Glutamatergic neuron (in vitro differentiated cells): ENCODE measurements at places on chromosomes 2 and 18. TPM values are rescaled to one million over a fixed set of nuclear protein-coding genes. Genes with fewer than 3 reads are reported as not detected.
A peak's percentile ranks its signal among the peaks of the same experiment; 100 is the strongest.

DNA sequence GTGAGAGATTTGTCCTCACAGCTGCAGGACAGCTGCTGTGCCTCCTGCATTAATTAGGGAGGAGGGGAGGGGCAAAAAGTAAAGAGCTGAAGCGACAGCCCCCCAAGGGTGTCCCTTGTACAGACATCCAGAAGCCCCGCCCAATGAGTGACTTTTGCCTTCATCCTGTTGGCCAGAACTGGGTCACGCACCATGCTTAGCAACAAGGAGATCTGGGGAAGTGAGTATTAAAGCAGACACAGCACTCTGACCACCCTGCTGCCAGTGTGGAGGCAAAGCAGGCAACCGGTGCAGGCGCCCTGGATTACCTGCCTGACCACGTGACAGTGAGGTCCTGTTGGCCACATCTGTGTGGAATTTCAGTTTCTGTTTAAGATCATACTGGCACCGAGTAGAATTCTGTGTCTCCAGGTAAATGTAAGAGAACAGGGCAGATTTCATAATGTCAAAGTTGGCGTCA, 21.5 kb upstream of the BIN1 start:
- peak overlapping the region; percentile 36 for H3K27ac ChIP-seq
- peaks cover 9% of the 10 kb centered on the region for H3K4me1 ChIP-seq
- peaks cover 3% of the 10 kb centered on the region for H3K27me3 ChIP-seq
- no peak overlapping the region for H3K4me3 ChIP-seq
- DNase-seq: no peak

DNA sequence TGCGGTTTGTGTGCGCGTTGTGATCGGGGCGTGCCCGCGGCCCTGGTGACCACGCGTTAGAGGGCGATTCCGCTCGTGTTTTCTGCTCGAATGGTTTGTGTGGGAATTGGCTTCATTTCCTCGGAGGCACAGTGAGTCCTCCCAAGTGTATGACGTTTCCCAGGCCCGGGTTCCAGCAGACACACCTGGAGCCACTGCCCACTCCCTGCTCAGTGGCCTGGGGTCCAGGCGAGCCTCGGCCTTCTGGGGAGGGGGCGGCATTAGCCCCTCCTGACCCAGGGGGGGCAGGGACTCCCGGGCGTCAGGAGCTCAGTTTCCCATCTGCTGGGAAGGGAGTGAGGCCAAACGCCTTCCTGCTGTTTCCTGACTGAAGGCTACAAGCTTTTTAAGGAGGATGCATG, 92.1 kb downstream of the NFATC1 start:
- DNase-seq: no peak
- H3K27ac ChIP-seq: no peak overlapping the region
- H3K4me3 ChIP-seq: no peak overlapping the region

- no peak for DNase-seq
- no peaks in the 10 kb centered on the region for H3K36me3 ChIP-seq
- H3K27me3 ChIP-seq: peaks cover 14% of the 10 kb centered on the region
- H3K27ac ChIP-seq: peak overlapping the region; percentile 76
- peak overlapping the region; percentile 45 for H3K4me3 ChIP-seq
Measured at GRCh38 chr2:207148020-207148419, 17.7 kb downstream of the KLF7 start.

GRCh38 chr2:11535899-11536344, 2.1 kb downstream of the GREB1 start:
- peaks cover 31% of the 10 kb centered on the region for H3K4me1 ChIP-seq
- peak overlapping the region; percentile 7 for H3K4me3 ChIP-seq
- DNase-seq: peak; percentile 36
- peak overlapping the region; percentile 71 for H3K27ac ChIP-seq
- H3K36me3 ChIP-seq: no peaks in the 10 kb centered on the region

DNA sequence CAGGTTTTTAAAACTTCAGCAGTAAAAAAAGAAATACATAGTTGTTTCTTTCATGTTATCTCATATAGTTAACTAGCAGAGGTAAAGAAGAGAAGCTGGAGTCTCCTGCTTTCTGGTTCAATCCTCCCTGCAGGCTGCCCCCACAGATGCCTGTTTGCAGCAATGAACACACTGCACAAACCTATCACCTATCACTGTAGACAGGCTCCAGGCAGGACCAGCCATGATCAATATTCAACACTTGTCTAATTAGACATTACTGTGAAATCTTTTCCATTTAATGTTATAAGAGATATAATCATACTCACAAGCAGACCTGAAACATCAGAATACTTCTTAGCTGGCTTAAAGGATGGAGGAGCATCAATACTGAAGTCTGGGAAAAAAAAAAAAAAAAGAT, 19.8 kb downstream of the INO80C start:
- no peak overlapping the region for H3K4me3 ChIP-seq
- no peaks in the 10 kb centered on the region for H3K27me3 ChIP-seq
- no peaks in the 10 kb centered on the region for H3K36me3 ChIP-seq
- DNase-seq: no peak
- H3K4me1 ChIP-seq: peaks cover 18% of the 10 kb centered on the region

- no peaks in the 10 kb centered on the region for H3K27me3 ChIP-seq
- H3K36me3 ChIP-seq: no peaks in the 10 kb centered on the region
- no peak overlapping the region for H3K27ac ChIP-seq
- H3K4me3 ChIP-seq: no peak overlapping the region
- no peaks in the 10 kb centered on the region for H3K4me1 ChIP-seq
- DNase-seq: no peak
Measured at GRCh38 chr2:107932488-107932887, 53.8 kb upstream of the SLC5A7 start.

DNA sequence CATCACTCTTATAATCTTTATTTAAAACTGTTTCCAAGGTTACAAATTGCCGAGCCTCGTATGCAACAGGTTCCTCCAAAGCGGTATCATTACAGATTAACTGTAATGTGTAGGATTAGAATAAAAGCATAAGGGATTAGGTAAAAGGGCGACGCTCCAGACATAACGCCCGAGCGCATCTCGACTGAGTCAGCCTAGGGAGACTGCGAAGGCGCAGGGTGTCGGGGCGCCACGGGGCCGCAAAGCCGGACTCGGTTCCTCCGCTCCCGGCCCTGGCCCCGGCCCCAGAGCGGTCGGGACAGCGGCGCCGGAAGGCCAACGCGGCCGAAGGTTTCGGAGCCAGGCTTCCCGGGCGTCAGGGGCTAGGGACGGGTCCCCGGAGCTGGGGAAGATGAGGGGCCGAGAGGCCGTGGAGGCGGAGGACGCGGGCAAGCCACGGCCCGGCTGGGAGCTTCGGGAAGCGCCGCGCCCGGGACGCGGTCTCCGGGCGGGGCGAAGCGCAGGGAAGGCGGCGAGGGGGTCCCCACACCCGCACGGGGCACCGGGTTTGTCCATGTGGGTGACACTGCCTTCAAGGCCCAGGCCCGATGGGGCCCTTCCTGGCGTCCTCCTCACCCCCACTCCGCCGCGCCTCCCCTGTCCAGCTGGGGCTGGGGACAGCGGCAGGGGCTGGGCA, 12.9 kb upstream of the SIX3 start:
- H3K27ac ChIP-seq: no peak overlapping the region
- peaks cover 49% of the 10 kb centered on the region for H3K27me3 ChIP-seq
- H3K36me3 ChIP-seq: no peaks in the 10 kb centered on the region
- H3K4me1 ChIP-seq: peaks cover 9% of the 10 kb centered on the region

- peaks cover 2% of the 10 kb centered on the region for H3K27me3 ChIP-seq
- no peaks in the 10 kb centered on the region for H3K36me3 ChIP-seq
- no peak overlapping the region for H3K4me3 ChIP-seq
- DNase-seq: no peak
Measured at GRCh38 chr2:128372621-128373341, 54.1 kb upstream of the HS6ST1 start.

DNA sequence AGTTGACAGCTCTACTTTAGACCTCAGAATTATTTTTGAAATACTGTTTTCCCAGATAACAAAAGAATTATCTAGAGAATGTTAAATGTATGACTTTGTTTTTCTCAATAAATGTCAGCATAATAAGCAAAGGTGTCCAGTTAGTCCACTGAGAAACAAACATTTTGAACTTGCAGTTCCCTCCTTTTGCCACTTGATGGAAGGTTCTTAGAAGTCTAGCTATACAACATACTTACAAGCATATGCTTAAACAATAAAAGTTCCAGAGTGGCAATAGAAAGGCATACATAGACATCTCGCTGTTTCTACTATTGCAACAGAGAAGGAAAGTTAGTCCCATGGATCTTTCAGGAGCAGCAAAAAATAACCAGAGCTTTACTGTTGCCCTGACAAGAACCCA, 11.8 kb downstream of the NDUFA10 start:
- H3K27ac ChIP-seq: no peak overlapping the region
- H3K27me3 ChIP-seq: peaks cover 5% of the 10 kb centered on the region
- DNase-seq: no peak

DNA sequence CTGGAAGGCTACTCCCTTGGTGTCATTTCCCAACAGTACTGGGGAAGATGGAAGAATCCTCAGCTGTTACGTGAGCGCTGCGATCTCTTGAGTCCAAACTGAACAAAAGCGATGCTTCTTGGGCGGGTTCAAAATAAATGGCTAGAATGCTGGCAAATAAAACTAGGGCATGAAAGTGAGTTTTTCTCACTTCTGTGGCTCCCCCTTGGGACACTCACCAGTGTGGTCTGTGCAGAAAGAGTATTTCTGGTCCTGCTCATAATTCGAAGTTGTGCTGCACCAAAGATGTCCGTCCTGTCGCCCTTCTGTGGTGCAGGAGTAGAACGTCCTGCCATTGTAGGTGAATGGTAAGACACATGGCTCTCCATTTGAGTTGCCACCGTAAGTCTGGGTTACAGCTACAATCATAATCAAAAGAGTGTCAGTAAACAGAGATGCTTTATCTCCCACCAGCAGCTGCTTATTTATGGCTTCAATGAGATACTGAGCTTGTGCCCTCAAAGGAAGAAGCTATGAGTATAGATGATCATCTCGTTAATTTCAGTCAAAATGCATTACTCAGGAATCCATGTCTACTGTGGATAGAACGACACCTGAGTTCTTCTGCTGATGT, 11.8 kb downstream of the FN1 start:
- peaks cover 1% of the 10 kb centered on the region for H3K27me3 ChIP-seq
- H3K36me3 ChIP-seq: no peaks in the 10 kb centered on the region
- H3K4me1 ChIP-seq: no peaks in the 10 kb centered on the region
- H3K4me3 ChIP-seq: no peak overlapping the region
- no peak overlapping the region for H3K27ac ChIP-seq

Gene SNED1
- 2.8 TPM for total RNA-seq

Gene TRAPPC8
- 41.0 TPM for total RNA-seq

Gene SCN7A
- total RNA-seq: 0.32 TPM
